ENCODE measurements at places on chromosomes 1 and 21.
A peak's percentile ranks its signal among the peaks of the same experiment; 100 is the strongest.

GRCh38 chr1:207346513-207346912 lies 25.0 kb downstream of the CD55 start:
- no peak for DNase-seq

- DNase-seq, result no peak
Observed at GRCh38 chr21:43877936-43878575, 13.0 kb downstream of the AGPAT3 start.

- no peak for DNase-seq
Observed at GRCh38 chr21:38341546-38342012, 84.8 kb downstream of the KCNJ15 start.

GRCh38 chr1:217881607-217882332 lies 250.6 kb downstream of the SPATA17 start:
- DNase-seq, result no peak

DNA sequence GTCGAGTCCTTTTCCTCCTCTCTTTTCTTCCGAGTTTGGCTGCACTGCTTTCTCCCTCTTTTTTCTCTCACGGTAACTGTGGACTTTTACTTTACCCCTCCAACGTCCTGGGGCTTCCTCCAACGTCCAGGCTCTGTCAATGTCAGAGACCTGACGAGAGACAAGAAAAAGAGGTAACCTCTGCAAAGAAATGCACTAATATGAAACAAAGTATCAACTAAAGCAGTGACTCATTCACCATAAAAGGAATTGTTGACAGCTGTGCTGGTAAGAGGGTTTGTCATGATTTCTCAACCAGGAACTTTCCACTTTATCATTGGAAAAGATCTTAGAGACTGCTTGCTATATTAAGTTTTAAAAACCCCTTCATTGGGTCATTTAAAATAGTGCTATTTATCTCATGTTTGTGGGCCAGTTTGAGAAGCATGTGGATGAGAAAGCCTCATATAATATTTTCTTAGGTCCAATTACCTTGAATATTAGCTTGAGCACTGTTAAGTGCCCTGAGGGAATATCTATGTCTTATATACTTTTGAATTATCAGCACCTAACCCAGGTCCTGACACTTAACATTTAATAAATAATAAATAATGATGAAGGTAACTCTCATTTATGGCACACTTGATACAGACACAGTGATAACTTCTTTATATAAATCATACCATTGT lies at the start of gene GBP2:
TSS of gene GBP2 (minus strand) at position 202 of the 668 bp plus-strand sequence. CDS start 4,148 bp downstream, outside the sequence.
- DNase-seq, result no peak

DNA sequence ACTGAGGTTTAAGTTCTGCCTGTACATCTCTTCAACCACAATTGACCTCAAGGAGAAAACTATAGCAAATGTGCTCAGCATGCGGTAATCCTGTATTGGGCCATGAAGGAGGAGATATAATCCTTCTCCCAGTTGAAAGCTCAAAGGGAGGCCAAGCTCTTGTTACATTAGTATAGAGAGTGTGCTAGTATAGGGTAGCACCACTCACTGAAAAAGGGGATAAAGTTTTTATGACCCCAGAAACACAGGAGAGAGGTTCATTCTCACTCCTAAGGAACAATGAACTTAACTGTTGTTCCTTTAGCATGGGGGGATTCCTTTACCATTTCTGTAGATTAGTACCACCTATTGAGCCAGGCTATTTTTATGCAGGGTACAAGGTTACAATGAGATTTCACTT lies 267.7 kb downstream of the LRRIQ3 start:
- DNase-seq, result no peak

GRCh38 chr1:203450479-203451149 lies 25.0 kb upstream of the PRELP start:
- DNase-seq, result no peak

DNA sequence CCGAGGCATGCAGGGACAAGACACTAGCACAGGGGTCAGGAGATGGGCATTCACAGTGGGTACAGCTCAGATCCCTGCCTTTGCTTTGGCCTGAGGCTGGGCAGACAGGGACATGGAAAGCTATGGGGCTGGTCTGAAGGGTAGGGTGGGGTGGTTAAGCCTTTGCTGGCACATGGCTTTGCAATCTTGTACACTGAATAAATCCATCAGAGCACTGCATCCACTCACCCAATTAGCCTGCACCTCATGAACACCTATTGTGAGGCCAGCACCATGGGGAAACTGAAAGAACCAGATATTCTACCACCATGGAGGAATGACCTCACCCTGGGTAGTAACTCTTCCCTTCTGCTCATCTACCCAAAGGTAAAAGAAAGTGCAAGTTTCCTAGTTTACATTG lies 199.6 kb upstream of the LMO4 start:
- no peak for DNase-seq

DNA sequence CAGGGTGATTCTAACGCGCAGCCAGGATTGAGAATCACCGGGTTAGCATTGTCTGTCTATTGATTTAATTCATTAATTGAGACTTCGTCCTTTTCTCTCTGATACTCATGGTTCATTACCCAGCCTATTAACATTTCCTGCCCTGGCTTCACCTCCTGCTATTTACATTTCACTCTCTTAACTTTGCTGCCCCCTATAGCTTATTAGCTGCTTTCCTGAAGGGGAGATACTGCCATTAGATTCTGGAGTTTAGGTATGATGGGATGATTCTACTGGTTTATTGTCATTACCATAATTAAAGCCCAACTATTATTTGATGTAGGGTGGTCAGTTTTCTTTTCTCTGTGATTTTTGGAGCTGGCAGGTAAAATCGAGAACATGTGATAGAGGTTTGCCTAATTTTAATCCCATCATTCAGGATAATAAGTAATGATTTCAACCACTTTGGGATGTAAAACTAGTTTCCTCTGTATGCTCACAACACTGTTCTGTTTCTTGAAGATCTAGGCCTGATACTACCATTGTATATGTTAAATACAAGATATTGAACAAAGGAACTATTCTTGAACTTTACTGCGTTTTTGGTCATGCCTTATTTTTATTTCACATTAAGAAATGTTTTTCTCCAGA lies 6.4 kb downstream of the PPP2R5A start:
- peak; percentile 71 for DNase-seq

GRCh38 chr1:40595623-40596022 lies 64.2 kb downstream of the ZNF684 start:
- DNase-seq, result no peak

DNA sequence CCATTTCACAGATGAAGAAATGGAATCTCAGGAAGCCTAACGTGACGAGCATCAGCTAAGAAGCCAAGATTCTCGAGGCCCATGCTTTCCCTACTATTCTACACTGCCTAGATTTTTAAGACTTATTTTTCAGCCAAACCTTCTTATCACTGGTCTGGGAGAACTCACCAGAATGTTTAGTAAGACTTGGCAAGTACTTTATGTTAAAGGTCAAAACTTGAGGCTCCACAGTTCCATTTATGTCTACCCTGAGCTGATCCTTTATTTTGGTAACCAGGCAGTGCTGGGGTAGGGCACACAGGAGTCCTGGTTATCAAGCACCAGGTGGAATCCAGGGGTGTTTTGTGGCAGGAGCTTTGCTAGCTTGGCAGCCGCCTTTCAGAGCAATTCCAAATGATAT lies 16.8 kb downstream of the PLXNA2 start:
- no peak for DNase-seq

- DNase-seq, result no peak
Observed at GRCh38 chr1:93164816-93165215, 15.4 kb downstream of the TMED5 start.

- no peak for DNase-seq
Observed at GRCh38 chr1:147241934-147242448, 493 bp upstream of the CHD1L start.

All from COR-L47 (cell line).